ENCODE measurements at places on chromosomes 5 and 9.

DNA sequence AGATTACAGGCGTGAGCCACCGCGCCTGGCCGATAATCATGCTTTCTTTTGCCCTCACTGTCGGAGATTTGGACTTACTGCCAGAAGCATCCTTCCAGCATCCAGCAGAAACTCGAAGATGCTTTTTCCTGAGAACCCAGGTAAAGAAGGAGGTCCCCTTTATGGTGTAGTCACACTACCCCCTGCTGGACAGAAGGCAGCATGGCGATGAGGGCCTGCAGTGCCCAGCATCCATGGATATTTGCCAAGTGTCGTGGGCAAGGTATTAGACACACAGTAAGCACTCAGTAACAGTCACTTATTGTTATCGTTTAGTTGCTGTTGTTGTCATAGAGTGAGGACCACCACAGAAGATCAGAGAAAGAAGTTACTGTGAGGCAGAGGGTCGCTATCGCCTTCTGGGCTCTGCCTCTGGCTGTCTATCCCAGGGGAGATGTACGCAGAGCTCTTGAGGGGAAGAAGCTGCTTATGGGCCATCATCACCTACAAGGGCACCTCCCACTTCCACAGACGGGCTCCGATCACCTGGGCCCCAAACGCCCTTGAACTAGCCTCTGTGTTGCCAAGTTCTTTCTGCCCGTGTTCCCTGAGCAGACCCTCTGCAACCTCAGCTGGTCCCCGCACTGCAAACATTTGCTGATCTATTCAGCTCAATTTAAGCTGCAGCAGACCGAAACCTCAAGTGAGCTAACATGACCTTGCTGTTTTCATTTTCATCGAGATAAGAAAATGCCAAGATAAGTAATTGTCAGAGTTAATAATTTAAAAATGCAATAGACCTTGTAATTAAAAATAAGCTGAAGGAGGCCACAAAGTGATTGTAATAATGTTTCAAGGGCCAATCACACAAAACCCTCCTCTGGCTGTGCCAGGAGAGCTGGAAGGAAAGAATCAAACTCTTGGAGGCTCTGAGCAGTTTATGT is 23.9 kb downstream of the C5orf15 start:
- DNase-seq, result peak; percentile 8

DNA sequence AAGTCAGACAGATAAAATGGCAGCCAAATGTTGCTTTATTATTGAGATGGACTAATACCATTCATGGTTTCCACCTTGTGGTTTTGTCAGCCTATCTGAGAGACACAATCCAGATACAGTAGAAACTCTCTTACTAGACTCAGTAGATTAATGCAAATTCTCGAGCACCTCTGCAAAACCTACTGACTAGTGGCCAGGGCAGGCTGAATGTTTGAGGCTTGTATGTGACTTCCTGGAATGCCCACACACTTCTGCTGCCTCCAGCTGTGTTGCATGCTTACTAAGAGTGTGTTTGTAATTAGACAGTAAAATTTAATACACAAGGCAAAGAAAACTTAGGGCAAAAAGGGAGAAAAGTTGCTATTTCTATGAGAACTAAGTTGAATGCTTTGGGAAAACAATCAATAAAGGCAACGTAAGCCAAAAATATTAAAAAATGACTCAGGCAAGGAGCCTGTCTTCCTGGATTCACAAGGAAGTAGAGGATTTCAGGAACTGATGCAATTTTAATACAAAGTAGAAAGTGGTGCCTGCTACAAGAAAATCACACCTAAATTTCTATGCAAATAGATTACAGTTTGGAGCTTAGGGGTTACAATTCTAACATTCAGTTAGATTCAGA is 30.2 kb upstream of the CCNG1 start:
- DNase-seq, result no peak

DNA sequence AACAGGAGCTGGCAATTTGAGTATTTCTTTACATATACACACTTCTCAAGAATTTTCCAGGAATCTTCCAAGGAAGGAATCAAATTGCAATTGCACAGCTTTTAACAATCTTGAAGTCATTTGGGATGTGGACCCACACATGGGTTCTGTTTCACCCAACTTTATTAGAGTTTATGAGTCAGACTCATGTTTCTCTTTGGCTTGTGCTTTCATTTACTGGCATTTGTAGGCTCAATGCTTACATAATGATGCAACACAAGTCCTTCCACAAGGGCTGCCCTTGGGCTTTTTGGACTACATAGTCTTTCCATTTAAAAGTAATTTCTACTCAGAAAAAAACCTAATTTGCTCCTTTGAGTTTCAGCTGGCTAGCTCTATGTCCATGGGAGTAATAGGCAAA is 4.6 kb upstream of the CDC37L1 start:
- DNase-seq, result no peak

- no peak for DNase-seq
Observed at GRCh38 chr9:110451726-110452125, 114.1 kb upstream of the TXNDC8 start.

- DNase-seq, result no peak
Observed at GRCh38 chr5:151483176-151483575, 35.8 kb downstream of the SLC36A1 start.

DNA sequence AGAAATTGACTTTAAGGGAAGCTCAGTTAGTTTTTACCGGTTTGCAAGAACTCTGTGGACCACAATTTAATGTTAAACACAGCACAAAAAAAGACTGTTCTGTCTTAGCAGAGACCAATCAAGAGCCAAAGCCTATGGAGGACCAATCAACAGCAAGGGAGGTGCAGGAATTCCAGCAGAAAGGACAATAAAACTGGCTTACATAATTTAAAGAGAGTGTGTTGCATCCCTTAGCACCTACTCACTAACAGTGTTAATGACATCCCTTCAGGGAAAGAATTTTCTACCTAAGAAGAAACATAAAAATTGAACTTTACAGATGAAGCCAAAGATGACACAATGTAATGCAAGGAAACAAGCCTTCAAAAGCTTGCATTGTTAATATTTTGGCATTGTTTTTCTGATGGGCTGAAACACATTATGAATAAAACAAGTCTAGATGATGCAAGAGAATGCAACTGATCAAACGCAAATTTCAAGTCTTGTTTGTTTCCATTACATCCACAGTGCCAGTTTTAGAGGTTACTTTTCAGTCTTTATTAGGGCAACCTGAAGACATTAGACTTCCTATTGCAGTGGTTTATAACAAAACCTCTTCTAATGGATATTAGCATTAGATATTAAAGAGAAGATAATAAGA is 111.3 kb upstream of the FST start:
- DNase-seq, result no peak

- DNase-seq, result no peak
Observed at GRCh38 chr9:89598926-89599325, 5.9 kb upstream of the GADD45G start.

Data from CD4-positive, alpha-beta T cell treated with Interleukin-15 for 4 hours (primary cell).